Cortex of kidney (tissue), 1 donor: ENCODE measurements at places on chromosomes 7 and 10.
A peak's percentile ranks its signal among the peaks of the same experiment; 100 is the strongest.

DNA sequence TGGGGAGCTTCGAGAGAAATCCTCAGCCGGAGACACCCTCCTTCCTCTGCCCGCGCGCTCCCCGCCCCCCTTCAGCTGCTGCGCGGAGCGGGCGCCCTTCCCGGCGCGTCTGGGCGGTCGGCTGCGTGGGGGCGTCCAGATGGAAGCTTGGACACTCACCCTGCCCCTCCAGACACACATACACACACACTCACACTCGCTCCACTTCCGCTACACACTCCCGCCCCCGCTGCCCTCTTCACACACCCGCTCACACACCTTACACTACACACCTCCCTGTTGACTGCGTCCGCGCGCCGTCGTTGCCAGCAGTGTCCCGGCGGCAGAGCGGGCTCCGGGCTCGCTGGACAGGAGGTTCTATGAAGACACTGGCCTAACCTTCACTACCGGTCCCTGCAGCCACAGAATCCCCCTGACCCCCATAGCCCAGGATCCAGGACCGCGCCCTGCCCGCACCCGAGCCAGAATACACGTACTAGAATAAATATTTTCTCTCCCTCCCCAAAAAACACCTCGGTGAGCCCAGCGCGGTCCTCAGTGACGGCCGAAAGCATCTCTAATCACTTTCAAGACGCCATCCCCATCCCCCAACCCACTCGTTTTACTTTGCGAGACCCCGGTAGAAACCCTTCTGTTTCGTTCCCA lies 1.1 kb upstream of the EGR2 start:
- DNase-seq = peak; percentile 23

- no peak for DNase-seq
Observed at GRCh38 chr7:157139810-157140510, 1.2 kb downstream of the UBE3C start.

- no peak for DNase-seq
Observed at GRCh38 chr7:127710635-127711034, 58.6 kb downstream of the SND1 start.

DNA sequence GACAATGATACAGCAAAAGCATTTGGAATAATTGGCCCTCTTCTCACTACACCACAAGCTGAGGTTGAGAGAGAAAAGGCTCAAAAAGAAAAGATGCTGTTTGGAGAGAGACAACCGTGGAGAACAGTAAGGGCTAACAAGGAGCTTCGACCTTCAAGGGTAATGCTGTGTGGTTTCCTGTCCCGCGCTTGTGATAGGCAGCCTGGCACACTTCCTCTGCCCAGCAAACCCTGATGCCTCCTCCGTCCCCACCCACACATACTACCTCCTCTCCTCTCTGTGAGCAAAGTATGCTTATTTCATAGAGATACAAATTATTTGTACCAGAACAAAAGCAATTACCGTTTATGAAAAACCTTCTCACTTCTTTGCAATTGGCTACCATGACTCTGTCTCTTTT lies 755.4 kb downstream of the KCNMA1 start:
- DNase-seq = no peak

- DNase-seq = no peak
Observed at GRCh38 chr7:145488816-145489215, 627.8 kb upstream of the CNTNAP2 start.

GRCh38 chr7:108266491-108266890 lies 136.3 kb upstream of the LAMB4 start:
- DNase-seq = no peak

- no peak for DNase-seq
Observed at GRCh38 chr7:106957766-106958165, 86.7 kb upstream of the PRKAR2B start.

DNA sequence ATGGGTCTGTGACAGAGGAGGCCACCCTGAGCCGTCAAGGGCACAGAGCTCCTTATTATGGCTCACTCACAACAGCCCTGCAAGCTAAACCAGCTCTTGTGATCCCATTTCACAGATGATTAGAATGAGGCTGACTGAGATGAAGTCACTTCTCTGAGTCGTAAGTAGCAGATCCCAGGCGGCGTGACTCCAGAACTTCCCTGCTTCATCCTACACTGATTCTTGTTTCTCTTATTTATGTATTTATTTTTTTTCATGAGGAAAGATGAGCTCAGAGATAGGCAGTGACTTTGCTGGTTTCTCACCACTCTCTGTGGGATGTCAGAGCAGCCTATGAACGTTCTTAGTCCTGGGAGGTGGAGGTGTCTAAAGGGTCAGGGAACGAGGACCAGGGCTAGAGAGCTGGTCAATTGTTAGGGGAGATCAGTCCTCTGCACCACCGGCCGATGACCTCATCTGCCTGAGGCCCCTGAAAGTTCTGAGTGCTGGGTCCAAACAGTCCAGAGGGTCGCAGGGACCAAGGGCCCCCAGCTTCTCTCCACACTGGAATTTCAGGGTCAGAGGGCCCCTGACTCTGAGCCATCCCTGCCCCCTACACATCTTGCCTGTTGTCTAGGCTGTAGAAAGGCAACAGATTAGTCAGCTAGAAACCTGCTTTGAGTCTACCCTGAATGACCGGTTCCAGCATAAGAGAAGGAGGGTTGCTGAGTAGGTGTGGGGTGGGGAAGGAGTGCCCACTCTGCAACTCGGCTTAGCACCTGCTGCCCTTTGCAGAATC lies 17.9 kb downstream of the CLRN3 start:
- no peak for DNase-seq

DNA sequence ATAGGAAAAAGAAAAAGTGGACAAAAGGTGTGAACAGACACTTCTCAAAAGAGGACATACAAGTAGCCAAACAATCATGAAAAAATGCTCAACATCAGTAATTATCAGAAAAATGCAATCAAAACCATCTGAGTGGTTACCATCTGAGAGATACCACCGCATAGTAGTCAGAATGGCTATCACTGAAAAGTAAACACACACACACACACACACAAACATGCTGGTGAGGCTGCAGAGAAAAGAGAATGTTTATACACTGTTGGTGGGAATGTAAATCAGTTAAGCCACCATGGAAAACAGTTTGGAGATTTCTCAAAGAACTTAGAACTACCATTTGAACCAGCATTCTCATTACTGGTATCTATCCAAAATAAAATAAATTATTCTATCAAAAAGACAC lies 145.7 kb downstream of the CYP26A1 start:
- DNase-seq = no peak

GRCh38 chr7:111255576-111255975 lies 164.6 kb downstream of the LRRN3 start:
- no peak for DNase-seq

GRCh38 chr7:12985752-12986151 lies 298.3 kb downstream of the ARL4A start:
- no peak for DNase-seq

DNA sequence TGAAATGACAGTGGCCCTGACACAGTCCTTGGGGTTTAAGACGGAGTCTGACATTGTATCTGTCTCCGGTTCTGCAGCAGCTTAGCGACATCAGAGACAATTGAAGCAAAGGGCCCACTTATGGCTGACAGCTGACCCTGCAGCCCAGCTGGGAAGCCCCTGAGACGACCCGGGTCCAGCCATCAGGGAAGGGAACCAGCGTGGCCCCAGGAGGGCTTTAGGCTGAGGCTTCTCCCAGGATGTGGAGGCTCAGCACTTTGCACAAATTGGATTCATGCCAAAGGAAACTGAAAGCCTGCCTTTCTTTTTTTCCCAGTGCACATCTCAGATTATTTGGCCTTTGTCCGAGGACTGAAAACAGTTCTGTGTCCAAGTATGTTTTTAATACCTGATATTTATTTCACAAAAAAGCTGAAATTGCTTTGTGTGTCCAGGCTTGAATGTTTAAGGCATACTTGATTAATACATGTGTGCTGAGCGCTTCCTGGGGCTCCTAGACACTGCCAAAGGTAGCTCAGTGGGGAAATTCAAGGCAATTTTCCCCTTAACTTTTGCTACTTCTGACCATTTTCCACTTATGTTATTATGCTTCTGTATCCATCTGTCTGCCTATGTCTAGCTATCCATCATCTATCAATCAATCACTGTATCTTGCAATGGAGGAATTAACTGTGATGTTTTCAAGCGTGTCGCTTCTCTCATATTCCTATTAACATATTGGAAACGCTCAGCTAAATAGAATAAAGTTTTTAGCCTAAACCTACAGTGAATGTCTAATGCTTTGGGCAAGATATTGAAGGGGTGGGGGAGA lies 34.8 kb downstream of the KLF6 start:
- no peak for DNase-seq

- DNase-seq = no peak
Observed at GRCh38 chr7:69951458-69951857, 353.2 kb downstream of the AUTS2 start.

DNA sequence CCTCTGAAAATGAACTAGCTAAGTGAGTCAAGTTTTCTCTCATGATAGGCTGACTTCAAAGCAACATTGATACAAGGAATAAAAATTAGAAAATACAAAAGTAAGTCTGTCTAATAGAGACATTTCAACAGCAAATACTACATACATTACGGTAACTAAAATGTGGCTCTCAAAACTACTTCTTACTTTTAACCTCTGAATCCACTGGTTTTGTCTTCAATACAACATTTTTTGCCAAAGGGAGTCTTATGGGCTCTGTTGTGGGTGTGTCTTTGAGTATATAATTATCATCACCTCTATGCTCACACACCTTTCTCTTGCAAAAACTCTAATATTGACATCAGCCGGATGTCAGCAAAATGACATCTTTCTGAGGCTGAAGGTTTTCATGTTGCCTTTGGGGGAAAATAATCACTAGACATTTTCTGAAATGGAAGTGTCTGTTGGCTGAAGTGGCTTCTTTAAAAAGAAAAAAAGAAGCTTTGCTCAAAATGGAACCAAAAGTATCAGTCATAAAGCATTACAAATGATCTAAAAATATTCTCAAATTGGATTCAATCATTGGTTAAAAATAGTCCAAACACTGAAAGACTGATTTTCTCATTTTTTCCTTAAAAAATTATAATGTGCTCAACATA lies 41.8 kb upstream of the FAM133B start:
- no peak for DNase-seq

DNA sequence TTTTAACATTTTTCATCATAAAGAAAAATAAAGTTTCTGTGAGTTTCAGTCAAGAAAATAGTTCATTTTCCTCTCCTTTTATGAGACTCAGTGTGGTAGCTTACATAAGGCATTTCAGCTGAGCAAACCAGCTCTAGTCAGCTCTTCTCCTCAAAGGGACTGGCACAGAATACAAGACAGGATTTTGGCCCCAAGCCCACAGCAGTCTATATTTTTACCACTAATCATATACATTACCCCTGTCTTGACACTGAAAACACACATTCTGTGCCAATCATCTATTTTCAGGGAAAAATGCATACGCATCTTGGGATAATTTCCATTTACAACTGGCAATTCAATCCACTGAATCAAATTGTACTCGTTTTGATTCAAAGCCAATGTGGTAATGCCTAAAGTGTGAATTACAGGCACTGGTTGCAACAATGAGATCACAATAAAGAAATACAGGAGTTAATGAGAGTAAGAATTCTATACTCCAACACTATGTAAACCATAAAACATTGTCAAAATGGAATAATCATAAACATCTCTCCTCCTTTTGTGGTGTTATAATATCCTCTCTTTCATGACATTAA lies 186.4 kb downstream of the CACNA2D1 start:
- DNase-seq = no peak

GRCh38 chr7:86778271-86778670 lies 134.6 kb downstream of the GRM3 start:
- DNase-seq = no peak

- no peak for DNase-seq
Observed at GRCh38 chr10:124096494-124096893, 3.1 kb upstream of the CHST15 start.

DNA sequence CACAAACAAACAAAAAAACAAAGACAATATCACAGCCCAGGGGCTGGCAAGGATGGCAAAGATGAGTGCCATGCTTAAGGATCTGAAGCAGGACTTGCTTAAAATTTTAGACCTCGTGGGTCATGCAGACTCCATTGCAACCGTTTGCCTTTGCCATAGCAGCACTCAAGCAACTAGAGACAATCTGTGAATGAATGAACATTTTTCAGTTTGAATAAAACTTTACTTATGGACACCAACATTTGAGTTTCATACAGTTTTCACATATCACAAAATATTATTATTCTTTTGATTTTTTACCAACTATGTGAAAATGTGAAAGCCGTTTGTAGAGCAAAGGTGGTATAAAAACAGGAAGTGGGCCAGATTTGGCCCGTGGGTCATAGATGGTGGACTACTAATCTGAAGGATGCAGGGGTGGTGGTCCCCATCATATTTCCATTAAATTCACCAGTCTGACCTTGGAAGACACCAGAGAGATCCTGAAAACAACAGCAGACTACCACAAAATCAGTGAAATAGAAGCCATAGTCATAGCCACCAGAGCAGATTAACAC lies 8.3 kb upstream of the RBM17 start:
- no peak for DNase-seq

DNA sequence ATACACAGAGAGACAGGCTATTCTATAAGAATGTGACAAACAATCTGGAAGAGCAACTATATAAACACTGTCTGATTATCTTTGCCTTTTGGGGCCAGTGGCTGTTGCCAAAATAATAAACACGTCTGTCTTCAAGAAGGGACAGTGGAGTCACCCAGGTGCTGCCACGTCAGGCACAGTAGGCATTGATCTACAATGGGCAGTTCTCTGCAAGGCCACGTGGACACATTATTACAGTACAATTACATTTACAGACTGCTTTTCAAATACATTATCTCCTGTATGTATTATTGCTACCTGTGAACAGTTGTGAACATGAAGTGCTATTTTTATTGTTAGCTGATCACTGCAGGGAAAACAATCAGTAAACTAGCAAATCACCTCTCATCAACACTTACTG lies 14.0 kb downstream of the DNMBP start:
- no peak for DNase-seq

DNA sequence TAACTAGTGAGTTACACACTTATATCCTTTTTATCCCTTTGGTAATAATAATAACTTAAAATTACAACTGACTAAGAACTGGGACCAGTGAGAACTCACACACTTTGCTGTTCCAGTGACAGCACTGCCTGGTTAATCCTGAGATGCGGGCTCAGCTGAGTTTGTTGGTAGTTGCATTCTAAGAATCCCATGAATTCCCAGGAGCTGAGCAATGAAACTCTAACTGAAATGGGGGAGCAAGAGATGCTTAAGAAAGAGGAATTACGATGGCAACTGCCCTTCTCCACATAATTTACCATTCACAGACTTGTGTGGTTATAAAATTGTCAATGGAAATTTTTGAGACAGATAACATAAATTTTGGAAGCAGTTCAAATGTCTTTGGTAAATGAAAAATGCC lies 659.4 kb downstream of the MAGI2 start:
- DNase-seq = no peak

- no peak for DNase-seq
Observed at GRCh38 chr7:3283130-3283704, 17.8 kb upstream of the SDK1 start.

GRCh38 chr7:135707570-135707966 lies 20.4 kb downstream of the SLC13A4 start:
- no peak for DNase-seq
